NCI-H446 (cell line): ENCODE measurements at places on chromosomes 5 and 9.

DNA sequence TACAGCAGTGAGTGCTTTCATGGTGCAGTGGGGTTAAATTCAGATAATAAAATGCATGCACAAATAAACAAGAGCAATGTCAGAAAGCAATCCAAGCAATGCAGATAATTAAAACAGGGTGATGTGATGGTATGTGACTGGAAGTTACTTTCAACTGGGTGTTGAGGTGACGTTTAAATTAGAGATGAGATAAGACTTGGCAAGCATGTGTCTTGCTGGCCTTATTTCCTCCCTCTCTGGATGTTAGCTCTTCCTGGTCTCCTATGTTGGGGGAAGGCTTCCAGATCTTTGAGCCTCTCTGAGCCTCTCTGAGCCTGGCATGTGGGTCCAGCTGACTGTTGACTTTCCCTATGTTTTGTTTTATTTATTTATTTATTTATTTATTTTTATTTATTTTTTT, 54.4 kb downstream of the DOCK2 start:
- DNase-seq: no peak

GRCh38 chr5:69285448-69286116, 47.0 kb downstream of the CCDC125 start:
- DNase-seq: no peak

DNA sequence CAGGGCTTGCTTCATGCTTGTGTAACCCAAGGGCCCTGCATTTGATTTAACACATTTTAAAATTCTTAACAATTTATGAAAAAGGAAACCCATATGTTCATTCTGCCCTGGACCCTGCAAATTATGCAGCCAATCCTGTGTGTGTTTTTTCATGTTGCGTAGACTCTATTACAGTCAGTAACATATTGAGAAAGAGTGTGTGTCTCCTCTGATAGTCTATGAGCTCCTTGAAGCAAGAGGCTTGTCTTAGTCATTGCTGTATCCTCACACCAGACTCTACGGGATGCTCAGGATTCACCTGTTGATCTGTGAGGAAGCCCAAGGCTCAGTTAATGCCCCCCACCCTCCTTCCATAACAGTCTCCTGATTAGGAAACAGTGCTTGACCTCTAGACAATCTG, 177.3 kb upstream of the DMAC1 start:
- no peak for DNase-seq

- DNase-seq: no peak
Observed at GRCh38 chr9:89379508-89380115, 61.3 kb downstream of the SECISBP2 start.

GRCh38 chr9:92474587-92474986, 7.7 kb downstream of the ASPN start:
- no peak for DNase-seq
